ENCODE measurements at places on chromosomes 5 and 9.

GRCh38 chr5:65722575-65723403, 784 bp downstream of the NLN start:
- peak; percentile 83 for DNase-seq

DNA sequence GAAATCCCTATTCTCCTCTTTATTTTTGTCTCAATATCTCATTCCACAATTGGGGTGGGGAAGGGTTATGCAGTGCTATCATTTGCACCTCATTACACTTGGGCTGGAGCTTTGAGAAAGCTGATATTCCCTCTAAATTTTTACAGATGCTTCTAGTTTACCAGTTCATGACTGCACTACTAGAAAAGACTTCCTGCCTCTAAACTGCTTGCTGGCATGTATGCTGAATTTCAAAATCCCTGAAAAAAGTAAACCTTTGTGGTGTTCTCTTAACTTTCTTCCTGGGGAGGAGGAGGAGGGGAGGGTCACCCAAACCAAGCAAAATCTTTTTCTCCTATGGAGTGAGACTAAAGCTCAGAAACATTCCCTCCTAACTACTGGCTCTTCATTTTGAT, 45.1 kb downstream of the BNC2 start:
- DNase-seq, result peak; percentile 70

- peak; percentile 21 for DNase-seq
Observed at GRCh38 chr5:108421713-108422112, 39.8 kb upstream of the FBXL17 start.

DNA sequence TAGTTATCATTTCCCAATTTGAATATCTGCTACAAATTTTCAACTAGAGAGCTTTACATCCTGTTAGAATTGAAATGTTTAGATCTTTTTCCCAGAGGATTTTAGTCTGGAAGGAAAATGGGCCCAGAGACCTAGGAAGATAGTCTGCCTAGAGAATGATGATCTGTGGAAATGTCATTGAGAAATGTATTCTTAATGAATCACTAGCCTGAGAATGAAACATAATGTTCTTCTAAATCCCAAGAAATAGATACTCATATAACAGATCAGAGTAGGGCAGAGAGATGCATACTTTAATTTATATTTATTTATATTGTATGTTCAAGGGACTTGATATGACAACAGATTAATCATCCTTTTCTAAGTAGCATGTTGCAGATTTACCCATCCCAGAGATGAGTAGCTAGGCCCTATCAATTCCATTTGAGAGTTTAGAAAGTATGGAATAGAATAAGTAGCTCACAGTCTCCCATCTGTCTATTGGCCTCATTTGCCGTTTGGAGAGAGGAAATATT, 25.1 kb upstream of the SLC44A1 start:
- DNase-seq, result peak; percentile 80

- DNase-seq, result no peak
Observed at GRCh38 chr9:91917436-91917835, 32.6 kb downstream of the ROR2 start.

DNA sequence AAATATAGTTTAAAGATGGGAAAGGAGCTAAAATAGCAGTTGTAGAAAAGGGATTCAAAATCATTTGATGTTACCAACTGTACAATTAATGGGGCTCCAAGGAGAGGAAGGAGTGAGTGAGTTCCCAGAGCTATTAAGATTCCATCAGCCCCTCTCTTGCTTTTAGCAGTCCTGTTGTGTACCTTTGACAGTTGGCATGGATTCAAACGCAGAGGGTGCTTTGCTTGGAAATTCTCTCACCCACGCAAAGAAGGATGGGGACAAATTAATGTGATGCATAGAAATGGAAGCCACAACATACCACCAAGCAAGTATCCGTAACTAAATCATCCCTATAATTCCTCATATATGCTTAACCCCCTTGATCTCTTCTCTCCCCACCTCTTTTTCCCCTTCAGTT, 461.3 kb downstream of the EBF1 start:
- no peak for DNase-seq

- no peak for DNase-seq
Observed at GRCh38 chr9:101514071-101514470, 19.6 kb upstream of the RNF20 start.
